ENCODE measurements at places on chromosomes 16 and 17. TPM values are rescaled to one million over a fixed set of nuclear protein-coding genes. Genes with fewer than 3 reads are reported as not detected.

JUP gene
- 53.6 TPM for polyA plus RNA-seq

ARSG gene
- 3.8 TPM for polyA plus RNA-seq

ARHGAP23 gene
- polyA plus RNA-seq = 1.6 TPM

C16orf89 gene
- polyA plus RNA-seq = not detected

ADCY7 gene
- polyA plus RNA-seq = 49.4 TPM

ZNF276 gene
- polyA plus RNA-seq = 42.4 TPM

AIPL1 gene
- not detected for polyA plus RNA-seq

PIMREG gene
- 15.4 TPM for polyA plus RNA-seq

RILP gene
- 43.4 TPM for polyA plus RNA-seq

DNA sequence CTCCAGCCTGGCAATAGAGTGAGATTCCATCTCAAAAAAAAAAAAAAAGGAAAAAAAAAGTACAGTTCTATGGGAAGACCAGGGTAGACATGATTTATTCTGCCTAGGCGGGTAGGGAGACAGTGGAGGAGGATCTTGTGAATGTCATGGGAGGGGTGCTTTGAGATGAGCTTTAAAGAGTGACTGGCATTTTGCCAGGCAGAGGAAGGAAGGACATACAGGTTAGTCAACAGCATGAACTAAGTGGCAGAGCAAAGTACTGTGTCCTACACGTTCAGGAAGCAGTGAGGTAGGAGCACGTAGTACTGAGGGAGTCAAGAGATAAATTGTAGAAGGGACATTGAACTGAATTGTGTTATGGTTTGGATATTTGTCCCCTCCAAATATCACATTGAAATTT lies 451.5 kb downstream of the TOX3 start:
- H3K27me3 ChIP-seq = no peaks in the 10 kb centered on the region
- no peak for DNase-seq
- H3K36me3 ChIP-seq = no peaks in the 10 kb centered on the region
- H3K4me3 ChIP-seq = no peak overlapping the region

GRCh38 chr17:38350035-38350434 lies 1.6 kb upstream of the SOCS7 start:
- H3K4me1 ChIP-seq = peaks cover 23% of the 10 kb centered on the region
- no peak overlapping the region for H3K4me3 ChIP-seq
- no peak for DNase-seq
- no peaks in the 10 kb centered on the region for H3K36me3 ChIP-seq

DNA sequence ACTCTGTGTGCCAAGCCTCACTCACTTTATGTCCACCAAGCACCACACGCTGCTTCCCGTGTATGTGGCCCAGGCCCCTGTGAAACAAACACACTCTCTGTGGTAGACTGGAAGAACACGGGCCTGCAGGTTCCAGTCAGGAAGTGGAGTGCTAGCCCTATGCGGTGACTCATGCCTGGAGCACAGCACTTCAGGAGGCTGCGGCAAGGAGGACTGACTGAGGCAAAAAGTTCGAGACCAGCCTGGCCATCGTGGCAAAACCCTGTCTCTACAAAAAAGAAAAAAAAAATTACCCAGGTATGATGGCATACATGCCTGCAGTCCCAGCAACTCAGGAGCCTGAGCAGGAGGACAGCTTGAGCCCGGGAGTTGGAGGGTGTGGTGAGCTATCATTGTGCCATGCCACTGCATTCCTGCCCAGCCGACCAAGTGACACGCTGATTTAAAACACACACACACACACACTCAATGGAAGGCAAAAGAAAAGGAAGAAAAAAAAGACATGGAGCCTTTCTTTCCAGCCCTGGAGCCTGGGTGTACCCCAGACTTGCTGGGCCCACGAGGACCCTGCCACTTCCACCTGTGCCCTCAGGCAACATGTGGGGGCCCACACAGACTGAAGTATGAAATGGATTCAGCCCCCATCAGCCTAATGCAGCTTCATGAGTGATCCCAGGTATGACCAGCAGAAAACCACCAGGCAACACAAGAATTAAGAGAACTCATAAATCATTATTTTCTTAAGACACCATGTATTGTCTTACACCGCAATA lies 126.6 kb downstream of the ANKRD11 start:
- peaks cover 31% of the 10 kb centered on the region for H3K36me3 ChIP-seq
- H3K4me1 ChIP-seq = peaks cover 44% of the 10 kb centered on the region
- H3K27ac ChIP-seq = no peak overlapping the region
- DNase-seq = no peak

GRCh38 chr16:22786284-22786683 lies 27.7 kb upstream of the HS3ST2 start:
- DNase-seq = no peak
- H3K4me3 ChIP-seq = no peak overlapping the region
- no peaks in the 10 kb centered on the region for H3K36me3 ChIP-seq
- no peak overlapping the region for H3K27ac ChIP-seq
- peaks cover 4% of the 10 kb centered on the region for H3K27me3 ChIP-seq

DNA sequence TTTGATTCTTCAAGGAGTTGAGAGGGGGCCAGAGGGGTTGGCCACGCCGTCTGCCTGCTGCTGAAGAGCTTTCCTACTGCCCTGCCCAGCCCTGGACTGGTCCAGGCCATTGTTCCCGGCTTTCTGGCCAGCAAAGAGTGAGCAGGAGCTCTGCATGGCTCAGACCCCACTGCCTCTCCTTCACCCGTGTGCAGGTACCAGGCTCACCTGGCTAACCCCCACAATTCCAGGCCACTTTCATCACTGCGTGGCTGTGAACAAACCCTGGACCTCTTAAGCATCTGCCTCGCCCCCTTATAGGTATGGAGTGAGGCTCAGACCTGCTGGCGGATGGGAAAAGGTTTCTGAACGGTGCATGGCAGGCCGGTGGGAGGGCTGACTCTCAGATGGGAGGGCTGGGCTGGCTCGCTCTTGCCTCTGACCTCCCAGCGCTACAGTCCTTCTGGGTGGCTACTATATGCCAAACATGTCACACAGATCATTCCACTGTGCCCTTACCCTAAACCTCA lies 8.9 kb downstream of the ZNF319 start:
- no peaks in the 10 kb centered on the region for H3K27me3 ChIP-seq
- no peak overlapping the region for H3K27ac ChIP-seq
- H3K36me3 ChIP-seq = peaks cover 5% of the 10 kb centered on the region
- peaks cover 9% of the 10 kb centered on the region for H3K4me1 ChIP-seq
- H3K4me3 ChIP-seq = no peak overlapping the region
- DNase-seq = no peak

- no peak overlapping the region for H3K27ac ChIP-seq
- no peaks in the 10 kb centered on the region for H3K36me3 ChIP-seq
- no peak overlapping the region for H3K4me3 ChIP-seq
- H3K4me1 ChIP-seq = no peaks in the 10 kb centered on the region
Measured at GRCh38 chr16:24328835-24329452, 72.8 kb downstream of the CACNG3 start.

- H3K36me3 ChIP-seq = peaks cover 38% of the 10 kb centered on the region
- H3K4me1 ChIP-seq = peaks cover 49% of the 10 kb centered on the region
- H3K4me3 ChIP-seq = peak overlapping the region; percentile 65
- no peak for DNase-seq
- no peaks in the 10 kb centered on the region for H3K27me3 ChIP-seq
- peak overlapping the region; percentile 83 for H3K27ac ChIP-seq
Measured at GRCh38 chr16:1960665-1961630, 1.6 kb downstream of the NDUFB10 start.

DNA sequence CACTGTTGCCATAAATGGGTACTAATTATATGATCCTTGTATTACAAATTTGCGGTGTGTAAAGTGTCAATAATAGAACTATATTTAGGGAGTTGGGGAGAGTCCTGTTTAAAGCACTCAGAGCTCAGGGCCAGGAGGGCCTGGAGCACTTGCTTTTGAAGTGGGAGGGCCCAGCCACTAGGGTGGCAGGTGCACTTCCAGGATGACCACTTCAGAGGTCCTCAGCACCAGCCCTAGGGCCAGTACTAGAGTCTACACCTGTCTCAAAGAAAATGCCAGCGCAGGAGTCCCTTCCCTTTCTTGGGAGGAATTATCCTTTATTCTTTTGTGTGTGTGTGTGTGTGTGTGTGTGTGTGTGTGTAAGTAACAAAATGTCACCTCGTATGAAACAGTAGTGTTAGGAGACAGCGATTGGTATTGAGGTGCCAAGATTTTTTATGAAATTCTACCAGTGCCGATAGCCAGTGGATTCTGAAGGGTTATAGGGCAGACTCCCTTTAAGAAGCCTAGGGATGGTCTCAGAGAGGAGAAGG lies 31.9 kb downstream of the MYO18A start:
- no peak for DNase-seq
- peak overlapping the region; percentile 27 for H3K4me3 ChIP-seq
- peaks cover 11% of the 10 kb centered on the region for H3K36me3 ChIP-seq
- H3K4me1 ChIP-seq = peaks cover 48% of the 10 kb centered on the region
- H3K27me3 ChIP-seq = no peaks in the 10 kb centered on the region

GRCh38 chr16:88747588-88748301 lies 37.3 kb downstream of the PIEZO1 start:
- no peak overlapping the region for H3K4me3 ChIP-seq
- no peak overlapping the region for H3K27ac ChIP-seq
- H3K36me3 ChIP-seq = peaks cover 83% of the 10 kb centered on the region
- peak; percentile 88 for DNase-seq
- H3K27me3 ChIP-seq = no peaks in the 10 kb centered on the region

DNA sequence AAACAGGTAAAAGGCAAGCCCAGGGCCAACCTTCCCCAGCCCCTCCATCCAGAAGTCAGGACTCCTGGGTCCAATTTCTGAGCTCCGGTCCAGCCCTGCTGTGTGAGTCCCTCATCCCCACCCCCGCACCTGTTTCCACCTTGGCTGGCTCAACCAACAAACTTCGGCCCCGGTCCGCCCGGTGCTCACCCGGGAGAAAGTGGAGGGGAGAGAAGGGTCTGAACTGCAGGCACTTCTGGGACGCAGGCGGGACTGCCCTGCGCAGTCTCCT lies 541 bp downstream of the RHBDF2 start:
- no peaks in the 10 kb centered on the region for H3K36me3 ChIP-seq
- DNase-seq = no peak
- no peaks in the 10 kb centered on the region for H3K27me3 ChIP-seq
- no peak overlapping the region for H3K27ac ChIP-seq

DNA sequence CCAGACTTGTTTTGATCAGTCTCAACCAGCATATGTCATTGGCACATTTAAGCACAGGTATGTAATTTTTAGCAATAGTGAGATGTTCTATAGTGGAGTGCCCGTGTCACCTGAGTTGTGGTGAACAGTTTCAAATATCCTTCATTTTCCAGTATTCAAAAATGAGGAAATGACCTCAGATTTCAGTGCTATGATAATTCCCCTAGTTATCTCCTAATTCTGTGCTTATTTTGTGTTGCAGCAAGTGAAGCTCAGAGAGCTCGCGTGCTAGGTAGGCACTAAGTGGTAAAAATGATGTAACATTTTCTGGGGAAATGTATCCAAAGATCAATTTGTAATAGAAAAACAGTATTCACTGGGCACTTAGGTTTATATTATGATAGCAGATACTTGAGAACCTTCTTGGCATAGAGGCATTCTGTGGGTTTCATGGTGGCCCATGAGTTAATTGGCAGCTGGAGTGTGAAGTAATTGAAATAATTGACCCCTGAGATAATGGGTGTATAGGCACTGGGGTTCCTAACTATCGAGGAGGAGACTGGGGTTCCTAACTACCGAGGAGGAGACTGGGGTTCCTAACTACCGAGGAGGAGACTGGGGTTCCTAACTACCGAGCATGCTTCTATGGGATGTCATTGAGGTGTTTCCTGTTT lies 159.1 kb downstream of the PRKCA start:
- H3K4me1 ChIP-seq = peaks cover 19% of the 10 kb centered on the region
- no peaks in the 10 kb centered on the region for H3K36me3 ChIP-seq
- H3K27ac ChIP-seq = no peak overlapping the region
- no peak for DNase-seq
- H3K4me3 ChIP-seq = no peak overlapping the region

Data from K562 (cell line).